ENCODE measurements at places on chromosomes 3 and 15.
A peak's percentile ranks its signal among the peaks of the same experiment; 100 is the strongest.

DNA sequence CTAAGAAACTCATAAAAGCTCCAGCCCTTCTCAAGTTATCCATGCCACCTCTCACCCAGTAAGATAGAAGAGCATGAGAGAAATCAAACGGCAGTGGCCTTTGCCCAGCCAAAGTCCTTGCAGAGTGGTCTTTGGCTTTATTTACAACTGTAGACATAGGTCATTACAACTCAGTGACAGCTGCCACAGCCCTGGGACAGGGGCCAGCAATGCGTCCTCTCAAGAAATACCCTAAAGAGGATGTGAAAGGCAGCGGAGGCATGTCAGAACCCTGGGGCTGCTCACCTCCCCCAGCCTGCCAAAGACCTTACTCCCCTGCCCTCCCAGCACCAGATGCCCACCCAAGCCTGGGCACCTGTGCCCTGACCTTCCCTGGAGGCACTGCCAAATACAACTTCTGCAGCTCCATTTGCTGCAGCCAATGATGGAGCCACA lies 6.3 kb downstream of the ACAA1 start:
- no peak for DNase-seq

DNA sequence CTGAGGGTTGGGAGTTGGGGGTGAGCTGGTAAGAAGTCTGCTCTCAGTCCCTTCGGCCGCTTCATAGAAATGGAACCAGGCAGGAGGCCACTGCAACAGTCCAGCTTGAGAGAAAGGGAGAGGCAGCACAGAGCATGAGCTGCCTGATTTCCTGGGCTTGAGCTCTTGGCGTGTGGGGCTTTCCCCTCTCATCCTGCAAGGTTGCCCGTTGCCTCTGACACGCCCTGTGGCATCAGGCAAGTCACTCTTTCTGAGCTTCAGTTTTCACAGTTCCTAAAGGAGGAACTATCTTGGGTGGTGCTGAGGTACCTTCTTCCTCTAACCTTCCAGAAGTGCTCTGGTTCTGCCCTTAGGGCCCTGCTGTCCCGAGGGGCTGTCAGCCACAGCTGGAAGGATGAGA lies 4.9 kb downstream of the MESP2 start:
- DNase-seq: peak; percentile 62

DNA sequence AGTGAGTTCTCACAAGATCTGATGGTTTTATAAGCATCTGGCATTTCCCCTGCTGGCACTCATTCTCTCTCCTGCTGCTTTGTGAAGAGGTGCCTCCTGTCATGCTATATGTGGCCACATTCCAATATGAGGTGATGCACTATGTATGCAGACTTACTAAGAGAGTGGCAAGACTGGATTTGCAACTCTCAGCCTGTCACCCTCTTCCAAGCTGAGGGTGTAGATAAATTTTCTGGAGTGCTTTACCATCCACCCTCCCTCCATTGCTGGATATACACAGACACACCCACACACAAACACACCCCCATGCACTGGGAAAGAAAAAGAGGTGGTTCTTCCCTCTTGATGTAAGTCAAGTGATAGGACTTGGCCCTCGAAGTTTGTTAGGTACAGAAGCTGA lies 30.2 kb upstream of the CHMP2B start:
- DNase-seq: no peak

- no peak for DNase-seq
These were observed 77.1 kb downstream of the IQCH start for GRCh38 chr15:67331676-67332075.

GRCh38 chr15:94229591-94230369 lies 1.6 kb upstream of the MCTP2 start:
- peak; percentile 80 for DNase-seq

DNA sequence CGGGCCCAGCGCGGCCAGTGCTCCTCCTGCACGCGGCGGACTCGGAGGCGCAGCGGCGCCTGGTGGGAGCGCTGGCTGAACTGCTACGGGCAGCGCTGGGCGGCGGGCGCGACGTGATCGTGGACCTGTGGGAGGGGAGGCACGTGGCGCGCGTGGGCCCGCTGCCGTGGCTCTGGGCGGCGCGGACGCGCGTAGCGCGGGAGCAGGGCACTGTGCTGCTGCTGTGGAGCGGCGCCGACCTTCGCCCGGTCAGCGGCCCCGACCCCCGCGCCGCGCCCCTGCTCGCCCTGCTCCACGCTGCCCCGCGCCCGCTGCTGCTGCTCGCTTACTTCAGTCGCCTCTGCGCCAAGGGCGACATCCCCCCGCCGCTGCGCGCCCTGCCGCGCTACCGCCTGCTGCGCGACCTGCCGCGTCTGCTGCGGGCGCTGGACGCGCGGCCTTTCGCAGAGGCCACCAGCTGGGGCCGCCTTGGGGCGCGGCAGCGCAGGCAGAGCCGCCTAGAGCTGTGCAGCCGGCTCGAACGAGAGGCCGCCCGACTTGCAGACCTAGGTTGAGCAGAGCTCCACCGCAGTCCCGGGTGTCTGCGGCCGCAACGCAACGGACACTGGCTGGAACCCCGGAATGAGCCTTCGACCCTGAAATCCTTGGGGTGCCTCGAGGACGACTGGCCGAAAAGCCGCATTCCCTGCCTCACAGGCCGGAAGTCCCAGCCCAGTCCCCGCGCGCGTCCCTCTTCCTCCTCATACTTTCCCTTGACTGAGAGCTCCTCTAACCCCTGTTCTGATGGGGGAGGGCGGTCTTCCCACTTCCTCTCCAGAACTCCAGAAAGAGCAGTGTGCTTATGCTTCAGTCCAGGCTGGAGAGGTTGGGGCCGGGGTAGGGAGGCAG lies 1.4 kb upstream of the IL17RC start:
- no peak for DNase-seq

DNA sequence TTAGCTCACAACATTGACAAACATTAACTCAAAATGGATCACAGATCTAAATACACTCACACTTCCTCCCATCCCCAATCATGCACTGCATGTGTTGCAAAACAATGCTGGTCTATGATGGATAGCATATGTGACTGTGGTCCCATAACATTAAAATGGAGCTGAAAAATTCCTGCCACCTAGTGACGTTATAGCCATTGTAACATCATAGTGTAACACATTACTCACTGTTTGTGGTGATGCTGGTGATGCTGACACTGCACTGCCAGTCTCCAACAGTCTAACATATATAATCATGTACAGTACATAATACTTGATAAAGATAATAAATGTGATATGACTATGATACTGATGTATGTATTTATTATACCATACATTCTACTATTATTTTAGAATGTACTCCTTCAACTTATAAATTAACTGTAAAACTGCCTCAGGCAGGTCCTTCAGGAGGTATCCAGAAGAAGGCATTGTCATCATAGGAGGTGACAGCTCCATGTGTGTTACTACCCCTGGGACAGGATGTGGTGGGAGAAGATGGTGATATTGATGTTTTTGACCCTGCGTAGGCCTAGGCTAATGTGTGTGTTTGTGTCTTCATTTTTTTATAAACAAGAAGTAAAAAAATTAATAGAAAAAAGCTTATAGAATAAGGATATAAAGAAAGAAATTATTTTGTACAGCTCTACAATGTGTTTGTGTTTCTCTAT lies 41.3 kb downstream of the TXNRD3 start:
- DNase-seq: peak; percentile 9

- no peak for DNase-seq
These were observed 88.3 kb upstream of the COL8A1 start for GRCh38 chr3:99549957-99550603.

DNA sequence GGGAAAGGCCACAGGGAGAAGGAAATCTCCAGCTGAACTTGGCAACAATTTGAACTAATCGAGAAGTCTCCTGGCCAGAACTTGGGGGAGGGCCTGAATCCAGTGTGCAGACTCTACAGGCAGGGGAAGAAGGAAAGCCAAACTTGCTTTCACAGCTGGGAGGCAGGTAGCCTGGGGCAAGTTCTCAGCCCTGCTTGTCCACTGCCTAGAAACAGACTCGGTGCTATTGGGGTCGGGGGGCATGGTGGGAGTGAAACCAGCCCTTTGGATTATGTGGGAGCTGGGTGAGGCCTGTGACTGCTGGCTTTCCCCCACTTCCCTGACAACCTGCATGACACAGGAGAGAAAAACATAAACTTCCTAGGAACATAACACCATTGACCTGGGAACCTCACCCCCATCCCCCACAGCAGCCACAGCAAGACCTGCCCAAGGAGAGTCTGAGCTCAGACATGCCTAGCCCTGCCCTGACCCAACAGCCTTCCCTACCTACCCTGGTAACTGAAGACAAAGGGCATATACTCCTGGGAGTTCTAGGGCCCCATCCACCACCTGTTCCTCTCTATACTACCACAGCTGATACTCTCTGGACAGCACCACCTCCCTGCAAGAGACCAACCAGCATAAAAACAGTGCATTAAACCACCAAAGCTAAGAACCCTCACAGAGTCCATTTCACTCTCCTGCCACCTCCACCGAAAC lies 103.7 kb upstream of the MNS1 start:
- no peak for DNase-seq

DNA sequence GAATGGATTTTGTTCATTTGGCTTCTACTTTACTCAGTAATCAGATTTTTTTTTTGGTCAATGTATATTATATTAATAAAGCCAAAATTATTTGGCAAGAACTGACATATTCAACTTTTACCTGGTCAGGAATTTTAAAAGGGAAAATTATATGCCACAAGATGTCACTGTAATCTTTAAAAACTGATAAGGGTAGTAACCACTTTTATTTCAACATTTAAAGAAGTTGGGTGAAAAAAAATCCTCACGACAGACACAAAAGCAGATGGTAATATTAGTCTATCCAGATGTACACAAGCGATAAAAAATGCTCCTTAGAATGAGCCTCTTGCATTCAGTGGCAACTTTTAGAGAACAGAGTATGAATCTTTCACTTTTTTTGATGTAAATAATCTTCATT lies 101.9 kb downstream of the SERPINI1 start:
- DNase-seq: no peak

DNA sequence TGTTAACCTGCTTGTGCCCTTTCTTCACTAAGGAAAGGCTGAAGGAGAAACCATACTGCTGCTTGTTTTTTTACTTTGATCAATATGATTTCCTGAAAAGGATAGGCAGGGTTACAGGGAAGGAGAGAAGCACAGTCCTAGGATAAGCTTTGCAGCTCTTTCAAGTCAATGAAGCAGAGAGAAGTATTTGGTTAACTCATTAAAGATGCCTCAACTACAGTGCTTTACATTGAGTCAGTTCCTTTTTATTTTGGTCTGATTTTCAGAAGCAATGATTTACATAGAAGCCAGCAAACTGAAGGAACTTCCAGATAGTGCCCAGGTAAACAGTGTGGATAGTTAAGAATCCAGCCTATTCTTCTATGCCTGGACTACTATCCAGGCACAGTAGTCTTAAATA lies 64.8 kb downstream of the ARIH1 start:
- no peak for DNase-seq

DNA sequence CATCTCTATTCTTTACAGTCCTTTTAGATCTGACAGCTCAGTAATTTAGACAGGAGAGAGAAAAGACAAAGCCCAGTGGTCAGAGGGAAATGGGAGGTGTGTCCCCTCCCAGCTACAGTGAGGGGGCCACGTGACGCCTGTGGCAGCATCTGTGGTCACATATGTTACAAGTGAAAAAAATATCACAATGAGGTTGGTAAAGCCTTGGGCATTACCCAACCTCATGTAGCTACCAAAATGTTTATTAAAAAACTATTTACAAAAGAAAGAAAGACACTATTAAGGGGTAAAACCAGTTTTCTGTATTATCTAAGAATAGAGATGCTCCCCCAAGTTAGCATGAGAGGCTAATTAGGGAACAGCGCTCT lies 42.9 kb upstream of the PLCL2 start:
- peak; percentile 49 for DNase-seq

- no peak for DNase-seq
These were observed 841.0 kb downstream of the OTOL1 start for GRCh38 chr3:162337630-162338029.

DNA sequence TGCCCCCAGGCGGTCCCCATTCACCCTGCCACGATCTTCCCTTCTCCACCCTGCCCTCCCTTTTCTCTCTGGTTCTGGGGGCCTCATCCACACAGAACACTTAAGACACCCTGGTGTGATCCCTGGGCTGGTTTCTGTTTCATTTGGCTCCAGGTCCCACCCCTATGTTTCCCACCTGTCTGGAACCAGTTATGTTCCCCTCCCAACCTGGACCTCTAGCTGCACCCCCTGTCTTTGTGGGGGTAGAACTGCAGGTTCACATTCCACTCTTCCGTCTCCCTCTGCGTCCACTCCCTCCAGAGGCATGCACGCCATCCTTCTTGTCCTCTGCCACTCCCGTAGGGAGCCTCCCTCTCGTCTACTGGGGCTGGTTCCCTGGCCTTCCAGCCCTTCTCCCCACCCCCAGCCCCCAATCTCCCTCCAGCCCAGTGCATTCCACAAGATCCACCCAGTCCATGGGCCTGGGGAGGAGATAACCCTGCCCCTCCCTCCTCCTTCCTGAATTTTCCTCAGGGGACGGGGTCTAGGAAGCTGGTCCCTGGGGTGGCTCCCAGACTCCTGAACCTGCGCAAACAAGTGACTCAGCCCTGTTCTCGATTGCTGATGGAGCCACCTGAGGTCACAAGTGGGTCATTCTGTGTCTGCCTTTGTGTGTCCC lies 73.8 kb downstream of the ABTB1 start:
- no peak for DNase-seq
